H9 (cell line): ENCODE measurements at places on chromosomes 12 and 14.

- DNase-seq, result no peak
Observed at GRCh38 chr12:92369636-92370035, 224.0 kb upstream of the BTG1 start.

- no peak for DNase-seq
Observed at GRCh38 chr12:5197131-5197530, 153.5 kb downstream of the KCNA5 start.

DNA sequence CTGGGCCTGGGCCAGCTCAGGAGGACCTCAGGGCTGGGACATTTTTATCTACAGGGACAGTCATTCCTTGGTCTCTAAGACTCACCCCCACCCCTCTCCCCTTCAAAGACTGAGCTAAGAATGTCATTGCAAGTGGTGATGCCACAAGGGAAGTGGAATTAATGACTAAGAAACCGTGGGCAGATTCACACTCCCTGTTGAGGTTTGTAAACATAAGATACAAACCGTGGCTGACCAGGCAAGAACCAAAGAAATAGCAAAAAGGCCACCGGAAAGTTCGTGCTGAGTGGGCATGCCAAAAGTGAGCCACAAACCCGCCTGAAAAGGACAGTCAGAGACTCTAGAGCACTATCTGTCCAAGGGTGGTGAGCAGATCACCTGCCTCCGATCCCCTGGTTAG is 25.7 kb downstream of the NUAK1 start:
- no peak for DNase-seq

- DNase-seq, result no peak
Observed at GRCh38 chr12:95326445-95326844, 108.8 kb downstream of the VEZT start.

- no peak for DNase-seq
Observed at GRCh38 chr12:74847169-74847568, 309.5 kb downstream of the ATXN7L3B start.

DNA sequence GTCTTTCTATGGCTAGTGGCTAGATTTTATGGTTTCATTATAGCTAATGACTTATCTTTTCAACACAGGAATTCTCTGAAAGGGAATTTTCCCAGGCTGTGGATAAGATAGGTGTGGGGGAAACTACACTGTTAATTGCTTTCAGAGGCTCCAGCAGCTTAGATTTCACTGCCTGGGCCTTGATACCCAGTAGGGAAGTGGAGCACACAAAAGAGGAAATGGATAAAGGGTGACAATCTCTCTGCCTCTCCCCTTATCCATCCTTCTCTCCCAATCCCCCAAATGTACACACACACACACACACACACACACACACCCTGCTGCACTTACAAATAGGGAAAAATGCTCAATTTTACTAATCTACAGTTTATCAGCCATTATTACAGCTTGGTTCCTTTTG is 19.1 kb downstream of the SIX4 start:
- no peak for DNase-seq

- DNase-seq, result peak; percentile 99
Observed at GRCh38 chr12:56299853-56300643, at the start of gene CS. TSS of gene CS (minus strand) at chr12:56300330. CDS start at chr12:56300201, 129 bp downstream.

GRCh38 chr12:22709292-22709691 is 84.3 kb downstream of the ETNK1 start:
- DNase-seq, result no peak

- peak; percentile 79 for DNase-seq
Observed at GRCh38 chr12:107992870-107993451, 136.1 kb upstream of the WSCD2 start.

GRCh38 chr12:45737638-45738037 is 8.1 kb downstream of the ARID2 start:
- DNase-seq, result no peak

GRCh38 chr12:7747246-7747645 is at the start of gene CLEC4C:
TSS of gene CLEC4C (minus strand) at chr12:7747375. CDS start at chr12:7747348, 27 bp downstream.
- no peak for DNase-seq

DNA sequence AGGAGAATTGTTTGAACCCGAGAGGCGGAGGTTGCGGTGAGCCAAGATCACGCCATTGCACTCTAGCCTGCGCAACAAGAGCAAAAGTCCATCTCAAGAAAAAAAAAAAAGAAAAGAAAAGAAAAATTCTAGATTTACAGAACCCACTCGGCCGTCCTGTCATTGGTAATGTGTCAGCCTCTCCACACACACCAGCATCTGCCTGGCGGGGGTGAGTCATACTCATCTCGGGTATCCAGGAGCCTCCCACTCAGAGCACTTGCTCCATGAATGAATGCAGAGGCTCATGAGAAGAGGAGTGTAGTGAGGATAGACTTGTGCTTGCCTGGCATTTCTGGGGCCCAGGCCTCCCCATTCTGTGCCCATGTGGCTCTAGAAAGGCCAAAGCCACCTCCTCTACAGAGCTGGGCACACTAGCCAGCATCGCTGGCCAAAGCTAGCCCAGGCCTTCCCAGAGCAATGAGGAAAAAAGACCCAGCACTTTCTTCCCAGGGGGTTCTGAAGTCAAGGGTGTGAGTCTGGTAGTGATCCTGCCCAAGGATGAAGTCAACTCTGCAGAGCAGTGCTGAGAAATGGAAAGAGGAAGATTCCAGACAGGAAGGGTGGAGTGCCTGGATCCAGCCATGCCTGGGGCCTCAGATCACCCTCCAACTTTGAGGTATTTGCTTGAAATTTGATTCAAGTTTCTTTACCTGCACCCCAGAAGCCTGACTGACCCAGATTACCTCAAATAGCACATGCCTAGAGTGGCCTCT is 31.2 kb upstream of the KLC1 start:
- no peak for DNase-seq

DNA sequence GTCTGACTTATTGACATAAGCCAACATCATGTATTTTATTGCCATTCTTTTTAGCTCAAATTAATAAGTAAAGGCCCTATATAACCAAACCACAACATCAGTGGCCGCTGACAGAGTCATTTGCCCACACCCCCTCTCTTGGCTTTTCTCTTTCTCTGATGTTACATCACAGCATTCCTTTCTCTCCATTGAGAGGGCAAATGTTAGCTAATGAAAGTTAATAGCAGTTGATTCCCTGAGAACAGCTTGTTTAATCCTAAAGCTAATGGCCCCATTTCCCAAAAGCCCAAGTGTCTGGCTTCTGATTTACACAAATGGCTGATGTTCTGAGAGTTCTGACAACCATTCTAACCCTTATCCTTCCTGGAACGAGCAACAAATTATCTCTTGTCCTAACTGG is 308.8 kb downstream of the SNAPC1 start:
- no peak for DNase-seq

GRCh38 chr14:67502867-67503266 is 14.3 kb upstream of the TMEM229B start:
- no peak for DNase-seq

DNA sequence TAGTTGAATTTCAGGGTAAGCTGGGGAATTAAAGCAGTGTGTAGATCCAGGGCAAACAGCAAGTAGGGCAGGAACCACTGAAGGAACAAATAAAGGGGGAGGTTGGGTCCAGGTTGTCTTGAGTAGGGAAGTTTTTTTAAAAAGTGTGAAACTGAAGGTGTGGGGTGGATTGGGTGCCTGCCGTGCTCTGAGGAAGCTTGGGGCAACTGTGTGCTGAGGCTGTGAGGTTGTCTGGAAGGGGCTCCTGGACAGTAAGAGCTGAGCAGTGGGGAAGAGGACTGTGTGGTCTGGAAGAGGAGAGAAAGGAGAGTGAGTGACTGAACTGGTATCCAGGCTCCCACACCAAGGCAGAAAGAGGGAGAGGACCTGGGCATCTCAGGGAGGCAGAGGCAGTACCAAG is 10.9 kb upstream of the GPR162 start:
- peak; percentile 24 for DNase-seq
